ENCODE measurements at places on chromosomes 6 and 20.

- no peak for DNase-seq
These were observed 5.2 kb downstream of the GTSF1L start for GRCh38 chr20:43721429-43722152.

- DNase-seq: no peak
These were observed 878 bp downstream of the HLA-C start for GRCh38 chr6:31270788-31271640.

DNA sequence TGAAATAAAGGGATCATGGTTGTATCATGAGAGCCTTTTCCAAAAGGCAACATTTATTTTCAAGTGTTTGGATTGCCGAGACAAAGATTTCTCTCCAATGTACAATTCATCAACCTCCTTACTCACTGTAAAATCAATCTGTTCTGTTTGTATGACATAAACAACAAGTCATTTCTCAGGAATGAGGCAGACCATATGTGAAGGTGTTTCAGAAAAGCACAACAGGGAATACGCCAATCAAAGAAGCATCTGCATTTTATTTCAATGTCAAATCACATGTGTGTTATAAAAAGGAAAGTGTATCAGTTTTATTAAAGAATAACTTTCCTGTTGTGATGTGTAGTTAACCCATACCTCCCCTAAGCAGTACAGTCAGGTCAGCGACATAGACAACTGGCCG is 653.7 kb downstream of the TFAP2A start:
- DNase-seq: no peak

DNA sequence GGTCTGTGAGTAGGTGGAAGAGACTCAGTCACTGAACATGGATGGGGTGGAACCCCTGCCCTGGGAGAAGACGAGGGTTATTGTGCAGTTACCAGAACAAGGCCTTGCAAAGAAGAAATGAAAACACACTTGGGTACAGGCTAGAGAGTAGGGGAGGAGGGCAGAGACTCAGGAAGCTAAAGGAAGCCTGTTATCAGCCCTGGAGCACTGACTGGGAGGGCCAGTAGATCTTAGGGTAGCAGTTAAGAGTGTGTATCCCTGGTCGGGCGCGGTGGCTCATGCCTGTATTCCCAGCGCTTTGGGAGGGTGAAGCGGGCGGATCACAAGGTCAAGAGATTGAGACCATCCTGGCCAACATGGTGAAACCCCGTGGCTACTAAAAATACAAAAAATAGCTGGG is 74.4 kb downstream of the SASH1 start:
- DNase-seq: no peak

DNA sequence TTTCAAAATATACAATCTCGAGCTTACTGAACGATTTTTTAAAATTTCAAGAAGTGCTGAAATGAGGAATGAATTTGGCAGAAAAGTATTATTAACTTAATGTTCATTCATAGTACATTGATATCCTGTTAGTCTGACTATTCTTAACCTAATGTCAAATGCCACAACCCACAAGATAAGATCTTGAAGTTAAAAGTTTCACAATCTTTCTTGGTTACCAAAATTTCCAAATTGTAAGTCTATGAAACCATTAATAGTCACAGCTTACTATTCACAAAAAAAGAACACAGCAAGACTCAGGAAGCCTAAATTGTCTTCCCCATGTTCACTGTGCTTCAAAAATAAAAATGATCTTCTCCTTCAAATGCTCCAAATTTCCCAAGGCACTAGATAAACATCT is 71.3 kb downstream of the HACE1 start:
- no peak for DNase-seq

DNA sequence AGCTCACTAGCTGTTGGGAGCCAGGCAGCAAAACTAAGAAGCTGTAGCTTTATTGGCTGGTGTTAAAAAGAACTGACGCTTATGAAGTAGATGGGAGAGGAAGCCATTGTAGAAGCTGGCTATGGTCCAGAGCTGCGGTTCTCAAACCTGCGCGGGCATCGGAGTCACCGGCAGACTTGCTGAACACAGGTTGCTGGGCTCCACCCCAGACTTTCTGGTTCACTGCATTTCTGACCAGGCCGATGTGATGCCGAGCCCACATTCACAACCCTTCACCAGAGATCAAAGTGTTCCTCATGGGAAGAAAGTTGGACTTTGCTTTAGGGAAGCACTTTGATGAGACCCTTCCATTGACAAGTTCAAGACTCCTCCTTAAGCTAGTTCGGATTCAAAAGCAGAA is 231.6 kb downstream of the QKI start:
- no peak for DNase-seq

DNA sequence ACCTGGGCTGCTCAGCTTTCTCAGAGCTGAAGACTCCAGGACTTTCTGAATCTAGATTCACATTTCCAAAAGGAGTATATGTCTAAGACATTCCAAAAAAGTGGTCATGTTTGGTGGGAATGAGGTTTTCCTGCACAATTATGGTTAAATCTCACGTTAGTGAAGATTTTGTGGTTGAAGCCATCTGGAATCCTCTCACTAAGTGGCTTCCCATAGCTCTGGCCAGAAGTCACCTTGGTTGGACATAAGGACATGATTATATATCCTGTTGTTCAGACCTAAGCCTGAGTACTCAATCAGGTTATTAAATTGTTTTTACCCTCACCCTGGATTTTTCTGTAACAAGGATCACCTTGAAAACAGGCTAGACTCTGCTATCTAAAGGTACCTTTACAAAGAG is 176.1 kb upstream of the PLN start:
- no peak for DNase-seq

DNA sequence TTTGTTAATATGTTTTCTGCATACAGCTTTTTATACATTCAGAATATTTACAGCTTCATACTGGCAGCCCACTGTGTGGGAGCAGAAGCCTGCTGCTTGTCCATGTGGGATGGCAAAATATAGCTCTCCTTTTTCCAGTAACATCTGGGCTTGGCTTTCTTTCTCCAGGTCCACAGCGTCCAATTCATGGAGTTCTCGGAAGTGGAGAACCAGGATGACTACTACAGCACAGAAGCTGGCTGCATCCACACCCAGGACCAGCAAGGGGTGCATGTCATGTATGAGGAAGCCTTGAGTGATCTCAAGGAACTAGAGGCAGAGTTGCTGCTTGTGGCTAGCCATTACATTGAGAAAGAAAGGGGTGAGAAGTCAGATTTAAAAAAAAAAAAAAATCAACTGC is 143.1 kb downstream of the CD164 start:
- DNase-seq: no peak

- DNase-seq: no peak
These were observed 300.2 kb downstream of the UTRN start for GRCh38 chr6:144585217-144585814.

DNA sequence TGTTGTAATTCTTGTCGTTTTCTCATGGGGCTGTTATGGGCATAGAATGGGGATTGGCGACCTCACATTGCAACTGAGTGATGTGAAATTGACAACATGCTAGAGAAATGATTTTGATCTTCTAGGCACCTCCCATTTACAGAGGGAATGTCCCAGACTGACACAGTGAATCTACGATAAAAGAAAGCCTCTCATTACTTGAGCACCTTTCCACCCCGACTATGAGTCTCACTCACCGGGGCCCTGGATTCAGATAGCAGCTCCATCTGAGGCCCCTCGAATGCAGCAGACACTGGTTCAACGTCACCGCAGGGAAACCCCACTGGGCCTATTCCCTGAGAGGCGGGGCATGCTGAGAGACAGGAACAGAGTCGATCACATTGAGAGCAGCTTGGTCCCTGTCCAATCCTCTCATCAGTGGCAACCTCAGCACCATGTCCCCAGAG is 49.1 kb downstream of the NFATC2 start:
- DNase-seq: no peak

DNA sequence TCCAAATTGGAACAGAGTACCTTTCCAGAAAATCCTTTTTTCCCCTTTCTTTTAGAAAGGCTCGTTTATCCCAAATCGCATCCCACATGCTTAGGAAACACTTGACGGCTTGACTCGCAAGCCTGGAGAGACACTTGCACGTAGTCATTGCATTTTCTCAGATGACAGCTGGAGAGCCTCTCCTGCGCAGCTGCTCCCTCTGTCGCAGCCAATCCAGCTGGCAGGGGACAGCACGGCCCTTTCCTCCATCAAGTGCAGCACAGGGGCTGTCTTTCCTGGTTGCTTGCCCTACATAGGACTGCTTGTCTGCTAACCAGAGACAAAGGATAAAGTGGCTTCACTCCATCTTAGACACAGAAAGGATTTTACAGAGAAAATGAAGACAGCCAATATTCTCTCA is 77.6 kb upstream of the RGS17 start:
- DNase-seq: no peak

DNA sequence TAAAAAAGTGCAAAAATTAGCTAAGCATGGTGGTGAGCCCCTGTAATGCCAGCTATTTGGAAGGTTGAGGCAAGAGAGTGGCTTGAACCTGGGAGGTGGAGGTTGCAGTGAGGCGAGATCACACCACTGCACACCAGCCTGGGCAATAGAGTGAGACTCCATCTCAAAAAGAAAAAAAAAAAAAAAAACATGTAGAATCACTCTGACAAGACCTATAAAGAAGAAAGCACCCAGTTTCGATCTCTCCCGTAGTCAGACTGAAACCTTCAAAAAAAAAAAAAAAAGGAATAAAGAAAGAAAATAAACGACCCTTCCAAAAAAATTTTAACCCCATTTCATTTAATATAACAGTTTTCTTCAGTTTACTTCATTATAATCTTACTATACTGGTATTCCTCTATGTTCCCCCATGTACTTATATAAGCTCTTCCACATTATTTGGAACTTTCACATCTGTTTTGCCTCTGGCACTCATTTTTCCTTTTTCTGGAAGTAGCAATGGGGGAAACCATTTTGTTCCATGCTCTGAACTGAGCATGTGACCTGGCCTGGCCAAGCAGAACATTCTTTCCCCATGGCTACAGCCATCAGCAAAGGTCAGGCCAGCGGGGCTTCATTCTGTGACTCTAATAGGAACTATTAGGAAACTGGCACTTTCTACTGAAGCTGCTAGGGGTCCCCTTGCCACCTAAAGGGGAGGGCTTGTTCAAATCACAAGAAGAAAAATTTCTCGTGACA is 9.6 kb downstream of the SLC18B1 start:
- peak; percentile 12 for DNase-seq

- DNase-seq: no peak
These were observed 61.9 kb downstream of the ESR1 start for GRCh38 chr6:151869345-151869744.

GRCh38 chr6:131197716-131198115 is 62.4 kb downstream of the AKAP7 start:
- DNase-seq: no peak

GRCh38 chr6:116451916-116452315 is 9.3 kb upstream of the CALHM6 start:
- no peak for DNase-seq

GRCh38 chr6:37209461-37210205 is 39.7 kb downstream of the PIM1 start:
- DNase-seq: no peak

- DNase-seq: no peak
These were observed 141.8 kb upstream of the TENT5A start for GRCh38 chr6:81894306-81894705.

DNA sequence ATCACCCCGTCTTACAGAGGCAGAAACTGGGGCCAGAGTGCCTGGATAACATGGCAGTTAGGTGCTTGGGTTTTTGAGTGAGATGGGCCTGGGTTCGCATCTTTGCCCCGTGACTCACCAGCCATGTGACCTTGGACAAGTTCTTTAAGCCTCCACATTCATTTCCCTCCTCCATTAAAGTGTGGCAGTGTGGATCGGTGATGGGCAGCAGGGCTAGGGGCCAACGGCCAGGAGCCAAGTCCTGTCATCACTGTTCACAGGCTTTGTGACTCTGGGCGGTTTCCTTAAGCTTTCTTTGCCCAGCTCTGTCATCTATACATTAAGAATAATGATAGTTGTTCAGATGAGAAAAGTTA is 85.5 kb upstream of the PMEPA1 start:
- DNase-seq: no peak

DNA sequence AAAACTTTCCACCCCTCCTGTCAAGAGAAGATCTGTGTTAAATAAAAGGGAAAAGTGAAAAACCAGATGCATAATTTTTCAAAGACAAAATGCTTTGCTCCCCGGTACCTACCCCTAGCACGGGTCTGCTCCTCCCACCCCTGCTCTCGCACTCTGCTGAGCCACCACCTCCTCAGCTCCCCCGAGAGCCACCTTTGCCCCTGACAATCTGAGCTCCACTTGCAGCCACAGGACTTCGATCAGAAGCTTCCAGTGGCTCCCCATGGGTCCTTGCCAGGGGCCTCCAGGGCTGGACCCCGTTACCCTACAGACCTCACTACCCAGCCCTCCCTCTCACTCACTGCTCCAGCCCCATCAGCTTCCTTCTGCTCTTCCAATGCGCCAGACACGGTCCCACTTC is 171.7 kb downstream of the PREX1 start:
- no peak for DNase-seq

DNA sequence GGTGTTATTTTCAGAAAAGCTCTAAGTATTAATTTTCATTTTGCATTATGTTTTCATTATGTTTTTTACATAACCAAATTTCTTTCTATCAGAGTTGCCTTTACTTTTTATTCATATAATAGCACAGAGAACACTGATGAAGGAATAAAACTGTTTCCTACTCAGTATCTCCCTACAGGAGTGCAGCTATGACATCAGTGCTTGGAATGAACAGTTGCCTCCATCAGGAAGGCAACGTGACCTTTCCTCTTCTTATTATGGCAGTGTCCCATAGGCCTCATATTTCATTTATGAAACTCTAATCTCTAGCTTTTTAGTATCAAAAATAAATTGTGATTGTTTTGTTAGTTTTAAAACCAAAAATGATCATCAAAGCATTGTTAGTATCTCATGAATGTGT is 712.8 kb downstream of the CD109 start:
- no peak for DNase-seq

DNA sequence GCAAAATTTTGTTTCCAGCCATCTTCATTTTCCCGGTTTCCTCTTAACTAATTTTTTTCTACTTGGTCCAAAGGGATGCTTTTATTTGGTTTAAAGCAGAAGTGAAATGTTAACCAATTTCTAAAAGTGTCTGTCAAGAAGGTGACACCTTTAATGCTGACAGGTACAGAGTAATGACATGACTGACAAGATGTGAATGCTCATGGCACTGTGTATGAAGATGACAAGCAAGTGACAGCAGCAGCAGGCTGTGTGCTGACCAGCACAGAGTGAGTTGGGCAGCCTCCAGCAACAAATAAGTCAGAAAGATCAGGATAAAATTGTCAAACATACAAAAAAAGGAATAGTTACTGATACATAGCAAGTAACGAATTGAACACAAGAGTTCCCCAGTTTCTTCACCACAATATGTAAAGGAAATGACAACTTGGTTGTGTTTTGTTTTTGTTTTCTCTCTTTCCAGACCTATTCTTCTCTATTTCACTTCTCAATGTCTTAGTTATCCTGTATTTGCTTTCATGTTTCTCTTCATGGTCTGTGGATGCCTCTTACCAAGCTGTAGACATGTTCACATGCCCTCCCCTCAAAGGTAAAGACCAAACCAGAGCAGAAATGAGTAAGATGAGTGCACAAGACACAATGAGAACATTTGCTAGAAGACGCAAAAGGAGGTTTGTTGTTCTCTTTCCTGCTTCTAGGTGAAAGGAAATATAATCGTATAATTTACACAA is 174.9 kb downstream of the FRK start:
- DNase-seq: no peak
